ENCODE measurements at places on chromosomes 16 and 17.

- no peak for DNase-seq
These were observed 64.2 kb upstream of the KIFC3 start for GRCh38 chr16:57866529-57866918.

DNA sequence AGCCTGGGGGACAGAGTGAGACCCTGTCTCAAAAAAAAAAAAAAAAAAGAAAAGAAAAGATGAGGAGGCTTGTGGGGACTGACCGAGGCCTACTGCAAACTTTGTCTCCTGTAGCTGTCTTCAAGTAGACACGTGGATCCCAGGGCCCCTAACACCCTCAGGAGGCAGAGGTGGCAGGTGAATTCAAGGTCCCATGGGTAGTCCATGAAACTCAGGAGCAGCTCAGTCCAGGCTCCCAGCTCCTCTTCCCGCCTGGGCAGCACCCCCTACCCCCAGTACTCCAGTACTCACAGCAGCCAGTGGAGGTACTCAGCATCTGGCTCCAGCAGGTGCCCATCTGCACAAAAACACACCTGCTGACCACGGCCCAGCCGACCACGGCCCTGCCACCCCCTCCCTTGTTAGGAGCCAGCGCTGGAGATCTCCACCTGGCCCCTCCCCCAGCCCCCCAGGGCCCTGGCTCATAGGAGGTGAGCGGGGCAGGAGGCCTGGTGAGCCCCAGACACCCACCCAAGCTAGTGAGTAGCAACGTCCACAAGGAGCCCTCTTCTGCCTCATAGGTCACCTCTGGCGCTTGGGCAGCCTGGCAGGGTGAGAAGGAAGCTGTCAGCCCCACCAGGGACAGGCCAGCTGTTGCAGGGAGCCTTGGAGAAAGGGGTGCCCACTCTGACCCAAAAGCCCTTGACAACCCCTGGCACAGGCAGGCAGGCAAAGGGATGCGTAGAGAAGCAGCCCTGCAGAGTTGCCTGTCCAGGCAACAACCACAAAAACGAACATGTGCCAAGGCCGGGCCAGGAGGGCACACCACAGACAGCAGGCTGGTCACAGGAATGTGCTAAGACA, 3.8 kb downstream of the MRPL38 start:
- no peak for DNase-seq

DNA sequence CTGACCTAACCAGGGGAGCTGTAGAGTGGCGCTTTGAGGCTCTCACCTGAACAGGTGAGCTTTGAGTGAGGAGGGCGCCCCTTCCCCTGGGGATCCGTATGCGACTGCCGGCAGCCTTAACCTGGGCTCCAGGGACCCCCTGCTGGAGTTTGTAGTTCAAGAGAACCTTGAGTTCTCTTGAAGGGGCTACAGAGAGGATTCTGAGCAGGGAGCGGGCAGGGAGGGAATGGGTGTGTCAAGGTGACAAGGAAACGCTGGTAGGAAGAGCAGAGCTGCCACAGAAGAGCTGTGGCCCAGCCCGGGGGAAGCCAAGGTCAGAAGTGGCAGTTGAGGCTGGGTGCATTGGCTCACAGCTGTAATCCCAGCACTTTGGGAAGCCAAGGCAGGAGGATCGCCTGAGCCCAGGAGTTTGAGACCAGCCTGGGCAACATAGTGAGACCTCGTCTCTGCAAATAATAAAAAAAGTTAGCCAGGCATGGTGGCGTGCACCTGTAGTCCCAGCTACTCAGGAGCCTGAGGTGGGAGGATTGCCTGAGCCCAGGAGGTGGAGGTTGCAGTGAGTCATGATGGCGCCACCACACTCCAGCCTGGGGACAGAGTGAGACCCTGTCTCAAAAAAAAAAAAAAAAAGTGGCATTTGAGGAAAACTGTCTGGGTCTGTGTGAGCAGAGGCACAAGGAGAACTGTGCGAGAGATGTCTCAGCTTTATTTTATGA, 1.2 kb downstream of the LLGL2 start:
- DNase-seq = no peak

- no peak for DNase-seq
These were observed 615 bp downstream of the PHKG2 start for GRCh38 chr16:30748634-30749445.

- no peak for DNase-seq
These were observed 245.8 kb upstream of the CDH5 start for GRCh38 chr16:66120656-66121055.

DNA sequence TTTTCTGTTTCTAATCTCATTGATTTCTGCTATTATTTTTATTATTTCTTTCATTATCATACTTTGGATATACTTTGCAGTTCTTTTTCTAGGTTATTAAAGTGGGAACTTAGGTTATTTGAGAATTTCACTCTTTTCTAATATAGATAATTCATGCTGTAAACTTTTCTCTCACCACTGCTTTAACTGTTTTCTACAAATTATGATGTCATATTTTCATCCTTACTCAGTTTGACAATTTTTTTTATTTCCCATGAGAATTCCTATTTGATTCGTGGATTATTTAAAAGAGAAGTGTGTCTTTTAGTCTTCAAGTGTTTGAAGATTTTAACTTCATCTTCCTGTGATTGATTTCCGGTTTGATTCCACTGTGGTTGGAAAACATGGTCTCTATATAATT, 336.8 kb upstream of the SALL1 start:
- DNase-seq = no peak

DNA sequence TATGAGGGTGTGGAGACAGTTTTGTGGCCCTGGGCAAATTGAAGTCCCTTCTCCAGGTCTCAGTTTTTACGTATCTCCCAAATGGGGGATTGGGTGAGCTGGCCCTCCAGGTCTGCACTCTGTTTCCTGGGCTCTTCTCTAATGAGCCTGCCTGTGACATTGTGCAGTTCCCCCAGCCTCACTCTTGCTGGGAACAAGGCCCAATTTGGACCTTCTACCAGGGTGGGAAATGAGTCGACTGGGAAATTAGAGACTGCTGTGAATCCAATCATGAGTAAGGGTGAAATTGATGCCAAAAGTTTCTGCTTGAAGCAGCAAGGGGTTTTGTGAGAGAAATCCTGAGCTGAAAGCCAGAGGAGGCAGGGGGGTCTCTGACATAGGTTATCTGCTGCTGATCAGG, 71.5 kb upstream of the KSR1 start:
- DNase-seq = no peak

DNA sequence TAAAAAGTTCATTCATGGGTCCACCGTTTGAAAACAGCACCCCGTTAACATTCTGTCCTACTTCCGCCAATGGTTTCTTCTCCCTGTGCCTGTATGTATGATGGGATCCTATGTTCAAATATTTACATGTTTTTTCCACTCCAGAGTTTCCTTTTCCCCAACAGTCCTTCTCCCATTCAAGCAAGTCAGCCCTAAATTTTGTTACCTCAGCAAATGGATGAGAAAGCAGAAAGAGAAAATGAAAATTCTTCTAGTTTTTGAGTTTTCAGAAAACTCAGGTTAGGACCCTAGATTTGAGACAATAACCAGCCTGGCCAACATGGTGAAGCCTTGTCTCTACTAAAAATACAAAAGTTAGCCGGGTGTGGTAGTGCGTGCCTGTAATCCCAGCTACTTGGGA, 3.5 kb upstream of the ERN2 start:
- no peak for DNase-seq

DNA sequence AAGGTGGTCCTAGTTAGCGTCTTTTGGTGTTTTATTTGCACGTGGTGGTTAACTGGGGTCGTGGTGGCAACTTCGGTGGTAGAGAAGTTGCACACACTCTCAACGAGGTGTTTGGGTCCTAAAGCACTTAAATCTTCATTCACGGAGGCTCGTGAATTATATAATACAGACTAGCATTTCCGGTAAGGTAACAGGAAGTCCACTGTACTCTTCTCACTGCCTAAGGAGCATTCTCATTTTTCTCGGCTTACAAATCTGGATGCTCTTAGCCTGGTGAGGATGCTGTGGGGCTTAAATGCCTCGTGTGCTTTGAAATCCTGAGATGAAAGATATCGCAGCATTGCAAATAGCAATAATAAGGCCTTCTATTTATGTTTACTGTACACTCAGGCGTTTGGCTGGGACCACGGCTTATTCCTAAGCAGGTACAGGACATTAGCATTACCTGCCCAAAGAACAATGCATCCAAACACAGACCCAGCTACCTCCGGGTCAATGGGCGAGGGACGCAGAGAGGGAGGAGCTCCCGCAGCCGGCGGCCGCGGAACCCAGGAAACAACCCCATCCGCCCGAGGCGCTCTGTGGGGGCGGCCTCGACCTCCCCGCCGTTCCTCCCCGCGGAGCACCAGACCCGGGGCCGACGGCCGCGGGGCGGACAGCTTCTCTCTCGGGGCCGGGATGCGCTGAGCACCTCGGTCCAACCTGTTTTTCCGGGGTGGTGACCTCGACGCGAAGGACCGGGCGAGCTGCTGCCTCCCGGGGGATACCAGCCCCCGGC, 856 bp downstream of the DNAJA2 start:
- DNase-seq = peak; percentile 9

DNA sequence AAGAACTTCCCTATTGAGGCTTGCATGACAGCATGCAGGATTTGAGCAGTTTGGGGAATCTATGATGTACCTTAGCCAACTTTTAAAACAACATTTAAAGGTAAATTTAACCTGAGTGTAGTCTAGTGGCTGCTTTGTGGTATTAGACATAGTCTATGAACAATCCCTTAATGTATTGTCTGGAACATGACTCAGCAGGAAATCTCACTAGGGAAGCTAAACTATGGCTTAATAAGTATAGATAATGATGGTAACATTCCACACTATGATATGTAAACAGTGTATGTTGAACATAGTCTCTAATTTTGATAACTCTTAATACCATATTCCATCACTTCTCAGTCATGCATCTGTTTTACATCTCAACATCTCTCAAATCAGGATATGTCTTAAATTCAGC, 52.1 kb upstream of the SLC12A3 start:
- DNase-seq = no peak

DNA sequence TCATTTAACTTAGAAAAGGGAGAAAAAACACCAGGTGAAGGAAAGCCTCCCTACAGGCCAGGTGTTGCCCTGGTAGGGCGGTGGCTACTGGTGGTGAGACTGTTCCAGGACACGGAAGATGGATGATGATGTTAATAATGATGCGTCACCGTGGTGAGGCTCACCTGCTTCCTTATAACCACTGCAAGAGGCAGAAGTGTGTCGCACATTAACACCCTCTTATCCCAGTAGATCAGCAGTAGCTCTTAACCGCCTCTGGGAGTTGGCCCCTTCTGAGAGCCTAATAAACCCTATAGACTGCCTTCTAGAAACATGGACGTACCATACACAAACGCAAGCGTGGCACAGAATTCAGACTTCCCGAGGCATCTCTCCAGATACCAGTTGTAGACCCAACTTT, 7.8 kb downstream of the BFAR start:
- DNase-seq = no peak

DNA sequence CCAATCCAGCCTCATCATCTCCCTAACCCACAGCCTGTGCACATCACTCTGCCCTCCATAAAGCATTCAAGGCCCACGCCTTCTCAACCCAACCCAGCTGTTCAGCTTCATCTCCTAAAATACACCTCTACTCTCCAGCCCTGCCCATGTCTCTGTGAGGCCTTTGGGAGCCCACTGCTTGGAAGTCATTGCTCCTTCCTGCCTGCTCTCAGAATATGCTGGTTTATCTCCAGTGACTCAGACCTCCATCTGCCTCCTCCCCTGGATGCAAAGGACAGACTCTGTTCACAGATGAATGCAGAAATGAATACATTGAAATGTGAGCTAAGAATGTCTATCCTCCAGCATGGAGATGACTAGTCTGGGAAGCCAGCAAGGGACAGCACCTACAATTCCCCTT, 19.0 kb downstream of the KCNG4 start:
- no peak for DNase-seq

DNA sequence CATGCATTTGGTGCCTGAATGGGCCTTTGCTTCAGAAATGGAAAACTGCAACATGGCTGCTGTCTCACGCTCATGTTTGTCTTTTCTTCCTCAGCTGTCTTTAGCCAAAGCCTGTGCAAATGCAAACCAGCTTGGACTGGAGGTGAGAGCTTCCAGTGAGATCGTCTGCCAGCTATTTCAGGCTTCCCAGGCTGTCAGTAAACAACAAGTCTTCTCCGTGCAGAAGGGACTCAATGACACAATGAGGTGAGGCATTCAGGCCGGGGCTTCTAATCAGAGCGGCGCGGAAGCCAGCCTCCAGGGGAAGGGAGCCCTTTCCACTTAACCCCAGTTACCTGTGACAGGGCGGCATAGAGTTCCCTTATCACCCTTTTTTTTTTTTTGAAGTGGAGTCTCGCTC, 14.3 kb downstream of the CCNF start:
- DNase-seq = no peak

DNA sequence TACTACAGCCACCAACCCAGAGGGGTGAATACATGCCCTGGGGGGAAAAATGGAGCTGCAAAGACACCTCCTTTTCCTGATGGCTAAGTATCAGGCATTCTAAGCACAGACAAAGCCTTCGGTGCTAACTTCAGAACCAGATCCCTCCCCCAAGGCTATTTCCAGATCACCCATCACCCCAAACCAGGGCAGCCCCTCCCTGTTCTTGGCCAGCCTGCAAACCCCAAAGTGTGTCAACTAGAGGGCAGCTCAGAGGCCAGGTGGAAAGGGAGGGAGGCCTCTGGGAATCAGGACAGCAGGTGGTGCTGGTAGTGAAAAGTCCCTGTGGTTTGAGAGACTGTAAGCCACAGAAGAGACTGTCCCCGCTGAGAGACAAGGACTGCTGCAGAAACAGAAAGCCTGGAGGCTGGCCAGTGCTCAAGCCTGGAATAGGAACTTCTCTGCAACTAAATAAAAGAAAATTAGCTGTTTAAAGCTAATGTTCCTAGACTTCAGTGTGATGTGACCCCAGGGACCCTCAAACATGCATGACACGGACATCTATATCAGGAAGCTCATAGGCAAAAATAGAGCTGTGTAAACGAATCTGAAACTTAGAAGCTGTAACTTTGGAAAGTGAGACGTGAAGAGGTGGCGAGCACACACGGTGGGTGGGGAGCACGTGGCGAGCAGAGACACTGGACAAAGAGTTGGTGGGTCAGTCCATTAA, 9.1 kb downstream of the TUBG1 start:
- DNase-seq = no peak

DNA sequence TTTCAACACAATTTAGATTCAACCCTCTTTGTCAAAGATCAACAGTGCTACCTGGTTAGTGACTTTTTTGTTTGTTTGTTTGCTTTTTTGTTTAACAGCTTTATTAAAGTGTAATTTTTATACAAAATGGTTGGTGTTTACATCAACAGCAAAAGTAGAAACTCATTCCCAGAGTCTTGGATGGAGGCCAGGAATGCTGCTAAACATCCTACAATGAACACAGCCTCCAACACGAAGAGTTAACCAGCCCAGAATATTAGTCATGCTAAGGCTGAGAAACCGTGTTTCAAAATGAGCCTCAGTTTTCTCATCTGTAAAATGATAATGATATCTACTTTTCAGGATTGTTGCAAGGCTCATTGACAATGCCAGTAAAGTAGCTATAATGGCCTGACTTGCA, 211.0 kb upstream of the MAF start:
- no peak for DNase-seq

Measured in foreskin melanocyte (primary cell).